Coronary artery (tissue), 2 donors: ENCODE measurements at places on chromosomes 3 and 15.

GRCh38 chr15:42604894-42605744 lies 29.7 kb downstream of the STARD9 start:
- DNase-seq = no peak

GRCh38 chr3:124881976-124882697 lies 5.0 kb downstream of the ITGB5 start:
- DNase-seq = no peak

GRCh38 chr3:33624756-33625155 lies 93.3 kb downstream of the CLASP2 start:
- DNase-seq = no peak

DNA sequence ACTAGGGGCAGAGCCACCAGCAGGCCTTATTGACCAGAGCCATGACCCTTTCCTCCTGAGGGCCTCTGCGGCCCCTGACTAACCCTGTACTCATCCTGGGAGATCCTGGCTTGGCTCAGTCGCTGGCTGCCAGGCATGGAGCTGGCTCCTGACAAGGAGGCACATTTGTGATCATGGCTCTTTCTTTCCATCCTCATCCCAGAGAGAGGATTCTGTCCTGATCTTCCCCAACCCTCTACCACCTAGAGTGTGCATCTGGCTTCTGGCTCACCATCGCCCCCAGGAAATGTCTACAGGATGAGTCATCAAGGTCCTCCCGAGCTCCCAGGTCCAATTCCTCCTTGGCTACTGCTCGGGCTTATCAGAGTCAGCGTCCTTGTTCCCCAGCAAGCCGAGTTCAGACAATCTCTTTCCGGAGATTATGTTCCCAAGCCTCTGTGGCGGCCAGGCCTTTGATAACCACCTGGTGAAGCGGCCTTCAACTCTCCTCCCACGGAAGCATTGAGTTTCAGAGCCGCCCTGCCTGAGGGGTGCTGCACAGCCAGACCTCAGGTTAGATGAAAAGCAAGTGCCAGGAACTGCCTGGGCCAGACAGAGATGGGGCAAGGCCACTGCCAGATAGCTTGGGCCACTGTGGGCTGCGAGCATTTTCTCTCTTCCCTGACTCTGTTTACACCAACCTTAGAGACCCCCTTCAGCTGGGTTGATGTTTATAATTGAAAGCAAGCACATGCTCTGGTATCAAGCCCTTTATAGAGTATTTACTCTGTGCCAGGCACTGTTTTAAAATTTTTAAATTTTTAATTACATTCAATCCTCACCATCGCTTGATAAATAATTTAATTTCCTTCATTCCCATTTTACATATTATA lies 44.3 kb upstream of the MRPS22 start:
- DNase-seq = no peak

GRCh38 chr3:171054921-171055320 lies 28.4 kb upstream of the SLC2A2 start:
- DNase-seq = no peak

DNA sequence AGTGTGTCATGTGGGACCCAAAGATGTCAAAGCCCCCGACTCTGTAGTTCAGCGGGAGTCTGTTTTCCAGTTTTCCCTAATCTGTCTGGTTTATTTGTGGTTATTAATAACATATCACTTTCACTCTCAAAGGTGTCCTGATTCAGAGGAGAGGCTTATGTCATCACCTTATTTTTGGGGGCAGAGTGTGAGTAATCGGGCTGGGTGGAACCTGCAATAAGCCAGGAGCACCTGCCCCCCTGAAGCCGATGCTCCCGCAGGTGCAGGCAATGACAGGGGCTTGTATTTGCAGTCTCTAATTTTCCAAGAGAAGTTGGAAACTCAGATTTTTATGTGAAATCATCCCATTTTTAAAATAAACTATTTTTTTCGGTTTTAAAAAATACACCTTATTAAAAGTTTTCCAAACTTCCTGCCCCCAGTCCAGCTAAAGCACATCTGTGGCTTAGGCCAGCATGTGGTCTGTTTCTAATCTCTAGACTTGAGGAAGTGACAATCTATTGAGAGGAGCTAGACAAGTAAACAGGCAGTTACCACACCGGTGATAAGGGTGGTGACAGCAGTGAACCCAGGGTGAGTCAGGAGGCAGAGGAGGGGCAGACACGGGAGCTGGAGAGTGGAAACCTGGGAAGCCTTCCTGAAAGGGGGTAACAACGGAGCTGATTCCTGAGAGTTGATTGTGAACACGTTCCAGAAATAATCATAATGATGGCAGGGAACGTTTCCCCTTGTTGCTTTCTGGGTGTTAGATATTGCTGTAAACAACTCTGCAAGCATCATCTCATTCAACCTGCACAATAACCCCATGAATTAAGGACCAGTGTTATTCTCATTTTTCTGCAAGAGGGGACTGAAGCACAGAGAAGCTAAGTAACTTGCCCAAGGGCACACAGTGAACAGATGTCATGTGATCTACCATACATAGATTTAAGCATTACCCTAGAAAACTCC lies 37.2 kb downstream of the BHLHE40 start:
- no peak for DNase-seq
